ENCODE measurements at places on chromosomes 12 and 14.

DNA sequence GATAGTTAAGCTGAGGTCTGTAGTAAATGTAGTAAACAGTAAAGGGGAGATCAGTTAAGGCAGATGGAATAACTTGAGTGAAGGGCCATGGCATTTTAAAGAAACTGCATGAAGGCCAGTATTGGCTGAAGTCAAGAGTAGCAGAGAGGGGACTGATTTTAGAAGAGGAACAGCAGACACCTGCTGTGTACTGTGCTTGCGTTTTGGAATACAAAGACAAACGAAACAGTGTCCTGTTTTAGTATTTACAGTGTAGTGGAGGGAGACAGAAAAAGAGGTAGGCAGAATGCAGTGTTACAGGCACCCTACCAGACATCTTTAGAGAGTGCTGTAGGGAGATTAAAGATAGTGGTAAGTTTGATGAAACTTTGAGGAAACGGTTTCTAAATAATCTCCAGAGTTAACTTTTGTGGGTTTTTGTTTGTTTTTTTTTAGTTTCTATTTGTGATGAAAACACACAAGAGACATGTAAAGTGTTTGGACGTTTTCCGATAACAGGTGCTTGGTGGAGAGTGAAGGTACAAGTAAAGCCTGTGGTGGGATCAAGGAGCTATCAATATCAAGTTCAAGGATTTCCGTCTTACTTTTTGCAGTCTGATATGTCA lies 2.1 kb downstream of the HELB start:
- no peak for DNase-seq

- no peak for DNase-seq
These were observed 103.3 kb upstream of the PMCH start for GRCh38 chr12:102300824-102301461.

- DNase-seq = no peak
These were observed 20.2 kb upstream of the OASL start for GRCh38 chr12:121059031-121059898.

- DNase-seq = no peak
These were observed 117.5 kb downstream of the ANO2 start for GRCh38 chr12:5827591-5827990.

- DNase-seq = no peak
These were observed 249.2 kb downstream of the C12orf50 start for GRCh38 chr12:87779858-87780498.

GRCh38 chr12:104201238-104202001 lies 14.2 kb upstream of the TXNRD1 start:
- peak; percentile 18 for DNase-seq
